Left ventricle myocardium inferior (tissue), 1 donor: ENCODE measurements at places on chromosomes 11 and 22. TPM values are rescaled to one million over a fixed set of nuclear protein-coding genes. Genes with fewer than 3 reads are reported as not detected.

GRCh38 chr11:134152696-134153095 lies 71.1 kb downstream of the NCAPD3 start:
- H3K4me1 ChIP-seq, result no peaks in the 10 kb centered on the region
- DNase-seq, result no peak
- no peaks in the 10 kb centered on the region for H3K27me3 ChIP-seq
- no peak overlapping the region for H3K4me3 ChIP-seq
- H3K27ac ChIP-seq, result no peak overlapping the region

- no peak for DNase-seq
- H3K27me3 ChIP-seq, result peaks cover 95% of the 10 kb centered on the region
- H3K4me1 ChIP-seq, result no peaks in the 10 kb centered on the region
- H3K4me3 ChIP-seq, result no peak overlapping the region
- H3K27ac ChIP-seq, result no peak overlapping the region
Measured at GRCh38 chr22:18994701-18995326, 58.7 kb upstream of the PRODH start.

The IGSF9B gene
- 44.1 TPM for total RNA-seq

The TBC1D10A gene
- 5.8 TPM for total RNA-seq

The LARGE1 gene
- 117 TPM for total RNA-seq
